Osteocyte (in vitro differentiated cells): ENCODE measurements at places on chromosomes 1 and 21.

GRCh38 chr1:206722751-206723461 is 38.2 kb downstream of the MAPKAPK2 start:
- DNase-seq = no peak

GRCh38 chr21:22855581-22855980 is 1857.4 kb downstream of the NCAM2 start:
- no peak for DNase-seq

DNA sequence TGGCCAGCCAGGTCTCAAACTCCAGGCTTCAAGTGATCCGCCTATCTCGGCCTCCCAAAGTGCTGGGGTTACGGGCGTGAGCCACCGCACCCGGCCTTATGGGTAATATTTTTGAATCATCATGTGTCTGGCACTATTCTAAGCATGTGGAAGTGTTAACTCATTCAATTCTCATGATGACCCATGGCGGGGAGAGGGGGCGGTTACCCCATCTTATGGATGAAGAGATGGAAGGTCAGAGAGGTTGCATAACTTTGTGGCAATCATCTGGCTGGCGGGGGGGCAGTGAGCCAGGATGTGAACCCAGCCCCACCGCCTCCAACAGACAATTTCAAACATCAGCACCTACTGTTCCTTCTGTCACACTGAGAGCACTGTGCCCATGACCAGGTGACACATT is 11.5 kb upstream of the TAS1R2 start:
- DNase-seq = no peak

DNA sequence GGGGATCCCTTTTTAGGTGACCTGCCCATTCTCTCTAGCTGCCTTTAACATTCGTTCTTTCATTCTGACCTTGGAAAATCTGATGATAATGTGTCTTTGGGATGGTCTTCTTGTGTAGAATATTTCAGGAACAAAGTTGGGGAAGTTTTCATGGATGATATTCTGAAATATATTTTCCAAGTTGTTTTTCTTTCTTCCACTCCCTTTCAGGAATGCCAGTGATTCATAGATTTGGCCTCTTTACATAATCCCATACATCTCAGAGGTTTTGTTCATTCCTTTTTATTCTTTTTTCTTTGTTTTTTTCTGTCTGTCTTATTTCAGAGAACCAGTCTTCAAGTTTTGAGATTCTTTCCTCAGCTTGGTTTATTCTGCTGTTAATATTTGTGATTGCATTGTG is 13.9 kb upstream of the SCMH1 start:
- DNase-seq = no peak

GRCh38 chr1:162248854-162249535 is 127.7 kb downstream of the SPATA46 start:
- DNase-seq = no peak

DNA sequence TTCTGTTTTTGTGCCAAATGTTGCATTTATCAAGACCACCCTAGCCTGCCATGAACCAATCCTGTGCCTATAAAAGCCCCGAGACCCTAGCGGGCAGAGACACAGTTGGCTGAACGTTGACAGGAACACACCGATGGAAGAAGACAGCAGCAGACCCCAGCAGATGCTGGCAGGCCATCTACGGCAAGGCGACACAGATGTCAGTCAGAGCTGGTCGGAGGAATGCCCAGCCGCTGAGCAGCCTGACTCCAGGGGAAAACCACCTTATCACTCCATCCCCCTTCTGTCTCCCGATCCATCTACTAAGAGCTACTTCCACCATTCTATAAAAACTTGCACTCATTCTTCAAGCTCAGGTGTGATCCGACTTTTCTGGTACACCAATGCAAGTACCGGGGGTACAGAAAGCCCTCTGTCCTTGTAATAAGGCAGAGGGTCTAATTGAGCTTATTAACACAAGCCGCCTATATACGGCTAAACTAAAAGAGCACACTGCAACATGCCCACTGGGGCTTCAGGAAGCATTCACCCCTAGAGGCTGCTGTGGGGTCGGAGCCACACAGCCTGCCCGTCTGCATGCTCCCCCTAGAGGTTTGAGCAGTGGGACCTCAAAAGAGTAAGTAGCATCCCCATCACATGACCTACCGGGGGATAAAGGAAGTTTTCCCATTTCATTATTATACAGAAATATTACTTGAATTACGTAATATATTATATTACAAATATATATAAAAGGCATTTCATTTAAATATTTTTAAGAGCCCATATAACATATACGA is 1156.3 kb upstream of the B3GALT2 start:
- DNase-seq = no peak

- DNase-seq = no peak
These were observed 22.3 kb upstream of the NR5A2 start for GRCh38 chr1:200005165-200005564.

DNA sequence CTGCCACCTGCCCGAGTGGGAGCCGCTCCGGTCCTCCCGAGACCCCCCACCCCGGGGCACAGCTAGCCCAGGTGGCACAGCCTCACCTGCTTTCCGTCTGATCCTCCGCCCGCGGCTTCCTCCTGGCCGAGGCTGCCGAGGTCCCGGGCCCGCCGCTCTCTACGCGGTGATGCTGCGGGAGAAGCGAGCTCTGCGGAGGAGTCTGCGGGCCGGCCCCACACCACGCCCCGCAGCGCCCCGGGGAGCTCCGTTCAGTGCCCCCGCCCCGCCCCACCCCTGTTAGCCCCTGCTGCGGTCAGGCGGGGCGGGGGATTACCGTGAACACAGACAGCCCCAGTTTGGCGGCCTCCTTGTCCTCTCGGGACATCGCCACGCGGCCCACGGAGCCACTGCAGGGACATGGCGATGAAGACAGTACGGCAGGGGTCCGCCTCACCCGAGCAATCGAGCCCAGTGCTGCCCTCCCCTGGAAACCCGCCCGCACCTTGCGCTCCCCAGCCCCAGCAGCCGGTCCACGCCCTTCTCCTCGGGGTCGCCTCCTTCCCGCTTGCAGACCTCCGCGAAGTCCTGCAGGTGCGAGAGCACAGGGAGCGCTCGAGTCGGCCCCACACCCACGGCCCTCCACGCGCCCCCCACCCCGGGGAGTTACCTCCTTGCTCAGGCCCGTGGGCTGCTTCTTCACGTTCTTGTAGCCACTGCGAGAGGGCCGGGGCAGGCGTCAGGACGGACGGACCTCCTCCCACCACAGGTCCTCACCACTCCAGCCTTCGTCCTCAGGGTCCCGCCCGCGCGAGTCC is 933 bp downstream of the C1orf35 start:
- DNase-seq = no peak

- no peak for DNase-seq
These were observed 129.4 kb downstream of the MRPS6 start for GRCh38 chr21:34202553-34203372.

GRCh38 chr1:108624069-108624468 is 36.8 kb downstream of the HENMT1 start:
- DNase-seq = no peak

DNA sequence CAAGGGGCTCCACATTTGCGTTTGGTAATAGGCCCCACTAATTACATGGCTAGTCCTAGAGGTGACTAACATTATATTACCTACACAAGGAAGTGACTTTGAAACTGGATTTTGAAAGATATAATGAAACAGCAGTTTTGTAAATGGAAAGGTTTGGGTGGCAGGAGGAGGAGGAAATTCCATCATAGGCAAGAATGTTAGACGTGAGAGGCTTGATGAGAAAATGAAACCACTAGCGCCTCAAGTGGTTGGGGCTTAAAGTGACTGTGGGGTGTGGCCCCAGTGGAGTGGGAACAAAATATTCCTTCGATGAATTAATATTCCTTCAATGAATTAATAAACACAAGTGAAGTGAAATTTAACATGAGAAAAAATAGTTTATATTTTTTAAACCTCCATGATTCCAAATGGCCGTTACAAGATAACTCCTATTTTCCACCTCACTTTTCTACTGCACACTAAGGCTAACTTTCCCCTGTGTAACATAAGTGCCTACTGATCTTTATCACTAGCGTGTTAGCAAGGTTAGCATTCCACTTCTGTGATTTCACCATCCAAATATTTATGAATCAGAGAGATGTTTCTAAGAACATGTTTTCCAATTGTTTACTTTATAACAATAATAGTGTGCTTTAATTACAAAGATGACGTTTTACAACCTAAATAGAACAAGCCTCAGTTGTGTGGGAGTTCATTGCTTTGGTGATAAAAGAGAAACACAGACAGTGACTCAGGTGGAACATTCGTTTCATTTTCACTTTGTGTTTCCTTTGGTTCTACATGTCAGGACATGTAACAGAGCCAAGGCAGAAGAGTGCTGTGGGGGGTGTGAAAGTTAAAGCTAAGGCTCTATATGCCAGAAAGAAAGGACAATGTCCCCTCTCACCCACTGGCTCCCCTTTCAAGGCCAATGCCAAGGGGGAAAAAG is 12.5 kb upstream of the ATF3 start:
- no peak for DNase-seq

- no peak for DNase-seq
These were observed 45.2 kb downstream of the EDEM3 start for GRCh38 chr1:184709418-184709817.

GRCh38 chr1:223378754-223379153 is 14.5 kb upstream of the CCDC185 start:
- DNase-seq = no peak

GRCh38 chr1:110616587-110616986 is 10.4 kb upstream of the KCNA2 start:
- no peak for DNase-seq

- no peak for DNase-seq
These were observed 163.3 kb downstream of the ETS2 start for GRCh38 chr21:38968887-38969543.

DNA sequence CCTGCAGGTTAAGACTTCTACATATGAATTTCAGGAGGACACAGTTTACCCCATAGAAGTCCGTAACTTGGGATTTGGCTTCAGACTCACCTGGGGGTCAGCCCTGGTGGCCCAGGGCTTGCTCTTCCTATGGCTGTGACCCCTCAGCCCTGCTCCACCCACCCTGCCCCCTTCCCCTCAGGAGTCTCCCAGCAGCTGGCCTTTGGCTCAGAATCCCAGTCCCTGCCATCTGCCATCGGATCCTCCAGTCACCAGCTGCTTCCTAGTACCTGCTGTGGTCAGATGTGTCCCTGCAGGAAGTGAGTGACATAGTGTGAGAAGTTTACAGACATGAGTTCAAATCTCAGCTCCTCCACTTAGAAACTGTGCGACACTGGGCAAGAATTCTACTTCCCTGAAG is 332.6 kb downstream of the NPHP4 start:
- DNase-seq = no peak

- no peak for DNase-seq
These were observed 104.2 kb downstream of the ATP5PO start for GRCh38 chr21:33811167-33812010.

DNA sequence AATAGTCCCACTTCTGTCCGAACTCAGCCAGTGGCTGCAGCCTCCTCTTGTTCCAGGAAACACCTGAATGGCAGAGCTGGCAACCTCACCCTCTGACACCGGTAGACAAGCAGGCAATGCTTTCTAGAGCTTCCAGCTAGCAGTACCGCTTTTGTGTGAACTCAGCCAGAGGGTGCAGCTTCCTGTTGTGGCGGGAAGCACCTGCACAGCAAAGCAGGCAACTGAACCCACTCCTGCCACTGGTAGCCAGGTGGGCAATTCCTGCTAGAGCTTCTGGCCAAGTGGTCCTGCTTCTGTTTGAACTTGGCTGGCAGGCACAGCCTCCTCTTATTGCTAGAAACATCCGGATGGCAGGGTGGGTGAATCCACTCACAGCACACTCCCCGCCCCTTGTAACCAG is 40.1 kb upstream of the TMPRSS15 start:
- DNase-seq = no peak

DNA sequence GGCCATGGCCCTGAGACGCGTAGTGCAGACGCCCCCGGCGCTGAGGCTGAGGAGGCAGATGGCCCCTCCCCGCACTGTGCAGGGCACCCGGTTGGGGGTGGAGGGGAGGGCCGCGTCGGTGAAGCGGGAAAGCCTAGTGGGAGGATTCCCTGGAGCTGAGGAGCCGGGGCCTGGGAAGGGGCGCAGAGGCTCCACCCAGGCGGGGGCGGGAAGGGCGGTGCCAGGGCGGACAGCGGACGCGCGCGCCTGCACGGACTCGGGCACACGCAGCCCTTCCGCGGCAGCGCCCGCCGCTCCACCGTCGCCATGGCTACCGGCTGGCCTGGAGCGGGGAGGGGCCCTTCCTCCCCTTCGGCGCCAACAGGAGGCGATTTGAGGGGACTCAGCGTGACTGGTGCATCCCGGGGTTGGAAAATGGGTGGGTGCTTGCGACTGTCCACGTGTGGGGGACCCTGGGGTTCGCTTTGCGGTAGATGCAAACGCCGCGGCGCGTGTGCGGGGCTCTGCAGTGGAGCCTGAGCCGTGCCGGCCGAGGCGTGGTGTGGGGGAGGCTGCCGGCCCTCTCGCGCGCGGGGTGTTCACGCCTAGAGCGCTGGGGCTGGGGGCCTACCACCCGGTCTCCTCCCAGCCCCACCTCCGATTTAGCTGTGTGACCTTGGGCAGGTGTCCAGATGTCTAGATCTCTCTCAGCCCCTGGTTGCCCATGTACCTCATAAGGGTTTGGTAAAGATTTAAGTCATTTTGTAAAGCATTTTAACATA is 35.1 kb downstream of the PTPRF start:
- DNase-seq = no peak

GRCh38 chr1:3066250-3066711 is 2.7 kb upstream of the PRDM16 start:
- DNase-seq = no peak

- DNase-seq = no peak
These were observed 223.8 kb downstream of the PTPRU start for GRCh38 chr1:29460041-29460610.
